ENCODE measurements at places on chromosomes 5 and 9.

DNA sequence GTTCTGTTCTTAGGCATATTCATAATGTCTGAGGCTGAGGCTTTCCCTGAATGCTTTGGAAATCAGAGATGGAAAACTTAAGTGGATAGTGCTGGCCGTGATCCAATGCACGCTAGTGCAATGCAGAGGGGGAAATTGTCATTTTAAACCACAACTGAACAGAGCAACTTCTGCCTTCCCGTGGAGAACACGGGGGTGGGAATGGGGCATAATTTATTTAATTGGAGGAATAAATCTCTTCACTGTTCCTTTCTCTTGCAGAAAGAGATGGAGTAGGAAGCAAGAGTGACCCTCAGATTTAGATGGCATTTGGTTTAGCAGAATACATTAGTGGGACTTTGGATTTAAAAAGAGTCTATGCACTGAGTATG lies 22.9 kb upstream of the NREP start:
- no peak for DNase-seq

- peak; percentile 56 for DNase-seq
Measured at GRCh38 chr9:112112519-112112918, 62.6 kb downstream of the SUSD1 start.

DNA sequence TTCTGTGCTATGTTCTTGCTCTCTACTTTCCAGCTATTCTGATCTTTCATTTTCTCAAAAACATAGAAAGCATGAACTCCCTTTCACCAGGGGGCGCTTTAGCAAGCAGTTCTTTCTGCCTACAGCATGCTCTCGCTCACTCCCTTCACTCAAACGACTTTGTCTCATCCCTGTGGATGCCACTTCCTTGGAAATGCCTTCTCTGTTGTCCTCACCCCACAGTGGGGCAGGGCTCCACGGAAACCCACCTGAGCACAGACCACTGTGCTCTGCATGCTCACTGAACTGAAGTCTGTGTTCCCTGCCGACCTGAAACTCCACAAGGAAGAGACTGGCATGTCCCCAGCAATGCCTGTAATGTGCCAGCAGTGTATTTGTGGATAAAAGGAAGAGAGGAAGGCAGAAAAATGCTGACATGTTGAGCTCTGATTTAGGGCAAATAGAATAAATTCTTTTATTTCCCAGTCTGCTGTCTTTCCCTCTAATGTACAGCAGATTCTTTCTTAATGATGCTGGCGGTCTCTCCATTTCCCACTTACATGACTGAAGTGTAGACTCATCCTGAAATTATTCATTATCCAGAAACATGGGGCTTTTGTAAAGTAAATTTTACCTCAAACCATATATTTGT lies 4.9 kb upstream of the ROR2 start:
- peak; percentile 72 for DNase-seq

DNA sequence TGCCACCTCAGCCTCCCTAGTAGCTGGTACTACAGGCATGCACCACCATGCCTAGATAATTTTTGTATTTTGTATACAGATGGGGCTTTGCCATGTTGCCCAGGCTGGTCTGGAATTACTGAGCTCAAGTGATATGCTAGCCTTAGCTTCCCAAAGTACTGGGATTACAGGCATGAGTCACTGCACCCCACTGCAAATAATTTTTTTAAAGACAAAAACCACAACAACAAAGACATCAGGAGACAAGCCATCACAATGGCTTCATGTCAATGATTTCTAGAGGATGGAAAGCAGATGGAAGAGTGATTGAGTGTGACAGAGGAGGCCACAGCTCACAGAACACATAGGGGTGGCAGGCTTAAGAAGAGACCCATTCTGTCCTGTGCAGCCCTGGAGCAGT lies 97.9 kb upstream of the PCSK1 start:
- no peak for DNase-seq

- no peak for DNase-seq
Measured at GRCh38 chr5:169751490-169751889, 114.4 kb downstream of the DOCK2 start.

GRCh38 chr5:55440188-55440646 lies 94.5 kb downstream of the PLPP1 start:
- DNase-seq, result peak; percentile 25

DNA sequence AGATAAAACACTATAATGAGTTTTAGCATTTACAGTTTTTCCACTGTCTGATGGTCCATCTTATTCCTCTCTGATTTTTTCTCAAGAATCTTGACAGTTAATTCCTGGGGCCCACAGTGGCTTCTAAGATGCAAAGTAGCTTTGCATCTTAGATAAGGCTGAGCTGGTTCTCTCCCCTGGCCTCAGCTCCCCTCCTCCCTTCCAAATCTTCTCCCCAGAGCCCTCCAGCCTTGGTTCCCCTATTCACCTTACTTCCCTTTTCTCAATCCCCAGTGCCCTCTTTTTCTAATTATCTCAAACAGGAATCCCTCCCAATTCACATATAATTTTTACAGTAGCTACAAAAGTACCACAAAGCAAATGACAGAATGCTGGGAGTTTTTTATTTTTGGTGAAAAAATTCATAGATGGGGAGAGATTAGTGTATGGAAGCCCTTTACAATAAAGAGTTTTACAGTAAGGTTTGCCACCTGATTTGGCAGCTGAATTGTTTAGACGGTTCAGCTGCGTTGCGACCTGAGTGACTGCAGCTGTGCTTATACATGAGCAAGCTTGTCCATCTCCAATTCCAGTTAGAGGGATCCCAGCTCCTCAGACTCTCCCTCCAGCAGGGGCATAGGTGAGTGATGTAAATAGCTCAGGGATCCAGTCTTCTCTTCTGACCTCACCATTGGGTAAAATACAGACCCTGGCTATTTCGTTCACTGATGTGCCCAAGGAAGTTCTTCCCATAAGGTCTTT lies 51.4 kb upstream of the CKMT2 start:
- DNase-seq, result no peak
